Smooth muscle cell of trachea (primary cell): ENCODE measurements at places on chromosomes 1 and 21. TPM values are rescaled to one million over a fixed set of nuclear protein-coding genes. Genes with fewer than 3 reads are reported as not detected.

The TLCD4 gene
- total RNA-seq: 0.29 and 0.50 TPM in 2 replicates

The CYP4A11 gene
- total RNA-seq: not detected in 2 replicates

The UTS2 gene
- total RNA-seq: not detected in 2 replicates

The AGTRAP gene
- 45.1 and 89.8 TPM in 2 replicates for total RNA-seq

The HSD17B7 gene
- total RNA-seq: 17.5 and 25.3 TPM in 2 replicates

The FOXD2 gene
- total RNA-seq: 0.29 and 0.66 TPM in 2 replicates

The RAB13 gene
- total RNA-seq: 112 and 119 TPM in 2 replicates
